ENCODE measurements at places on chromosomes 6 and 20. TPM values are rescaled to one million over a fixed set of nuclear protein-coding genes. Genes with fewer than 3 reads are reported as not detected.

GRCh38 chr20:53080969-53081871 lies 109.1 kb downstream of the TSHZ2 start:
- H3K4me3 ChIP-seq, result no peak overlapping the region
- H3K27me3 ChIP-seq, result no peaks in the 10 kb centered on the region
- no peak for DNase-seq

Gene KCNQ2
- total RNA-seq, result not detected

- H3K27ac ChIP-seq, result no peak overlapping the region
- H3K4me1 ChIP-seq, result no peaks in the 10 kb centered on the region
Measured at GRCh38 chr20:57173986-57174385, 92.5 kb downstream of the BMP7 start.

Gene UST
- total RNA-seq, result 12.0 TPM

Gene LY6G6C
- 14.6 TPM for total RNA-seq

Measured in esophagus squamous epithelium (tissue), 5 donors.